ENCODE measurements at places on chromosomes 1 and 21.
A peak's percentile ranks its signal among the peaks of the same experiment; 100 is the strongest.

- no peak for DNase-seq
These were observed 62.5 kb downstream of the WDR64 start for GRCh38 chr1:241714321-241715218.

GRCh38 chr1:24362396-24362795 lies 43.2 kb downstream of the GRHL3 start:
- no peak for DNase-seq

DNA sequence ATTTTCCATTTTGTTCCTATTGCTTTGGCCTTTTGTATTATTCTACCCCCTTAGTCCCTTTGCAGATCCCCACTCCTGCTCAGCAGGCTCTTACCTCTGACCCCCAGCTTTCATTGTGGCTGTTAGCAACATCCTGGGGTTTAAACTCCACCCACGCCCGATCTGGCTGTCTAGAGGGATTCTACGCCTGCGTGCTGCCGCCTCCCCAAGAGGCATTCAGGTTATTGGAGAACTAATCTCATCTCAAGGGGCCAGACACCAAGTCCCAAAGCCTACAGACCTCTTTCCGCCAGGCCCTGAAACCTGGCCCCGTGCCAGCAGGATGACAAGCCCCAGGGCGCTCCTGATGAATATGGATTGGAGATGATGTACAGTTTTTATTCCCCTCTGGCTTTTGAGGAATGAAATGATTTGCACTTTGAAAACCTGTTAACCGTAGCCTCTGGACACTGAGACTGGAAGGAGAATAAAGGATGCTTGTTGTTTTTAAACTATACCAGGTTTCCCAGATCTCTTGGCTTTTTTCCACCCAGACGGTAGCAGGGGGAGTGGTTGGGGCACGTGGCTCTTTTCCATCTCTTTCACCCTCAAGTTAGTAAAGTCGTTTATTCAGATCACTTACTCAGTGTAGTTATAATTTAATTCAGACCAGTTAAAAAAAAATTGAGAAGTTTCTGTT lies 14.5 kb upstream of the IKBKE start:
- DNase-seq = peak; percentile 23

- no peak for DNase-seq
These were observed 328.5 kb downstream of the KIF26B start for GRCh38 chr1:245483247-245483646.

- no peak for DNase-seq
These were observed 161.0 kb downstream of the PLXNA2 start for GRCh38 chr1:208083016-208083714.

DNA sequence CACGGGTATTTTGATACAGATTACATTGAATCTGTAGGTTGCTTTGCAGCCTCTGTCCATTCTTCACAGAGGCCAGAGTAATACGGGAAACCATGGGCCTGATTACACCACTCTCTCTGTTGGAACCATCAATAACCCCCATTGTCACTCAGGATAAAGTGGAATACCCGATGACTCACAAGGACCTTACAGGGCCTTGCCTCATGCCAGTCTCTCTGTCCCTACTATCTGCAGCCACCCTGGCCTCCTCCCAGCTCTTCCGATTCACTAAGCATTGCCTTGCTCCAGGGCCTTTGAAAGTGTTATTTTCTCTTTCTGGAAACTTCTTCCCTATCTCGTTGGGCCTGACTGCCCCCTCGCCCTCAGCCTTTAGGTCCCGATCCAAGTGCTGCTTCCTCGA lies 61.7 kb downstream of the HMGB4 start:
- DNase-seq = no peak

DNA sequence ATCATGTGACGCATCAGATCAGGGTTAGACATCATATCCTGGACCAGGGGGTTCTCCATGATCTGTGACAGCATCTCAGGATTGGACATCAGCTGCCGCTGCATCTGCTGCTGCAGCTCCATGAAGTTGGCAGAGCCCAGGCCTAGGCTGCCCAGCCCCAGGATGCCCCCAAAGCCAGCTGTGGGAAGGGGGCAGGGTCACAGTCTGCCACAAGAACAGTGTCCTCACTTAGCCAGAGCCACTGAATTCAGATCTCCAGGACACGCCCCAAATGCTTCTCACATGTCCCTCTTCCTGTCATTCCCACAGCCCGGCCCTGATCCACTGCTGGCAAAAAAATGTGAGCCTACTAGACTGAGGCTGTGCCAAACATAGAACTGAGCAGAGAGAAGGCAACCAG lies 3.2 kb downstream of the UBQLN4 start:
- DNase-seq = no peak

GRCh38 chr1:212475151-212475550 lies 42.4 kb downstream of the NENF start:
- no peak for DNase-seq

DNA sequence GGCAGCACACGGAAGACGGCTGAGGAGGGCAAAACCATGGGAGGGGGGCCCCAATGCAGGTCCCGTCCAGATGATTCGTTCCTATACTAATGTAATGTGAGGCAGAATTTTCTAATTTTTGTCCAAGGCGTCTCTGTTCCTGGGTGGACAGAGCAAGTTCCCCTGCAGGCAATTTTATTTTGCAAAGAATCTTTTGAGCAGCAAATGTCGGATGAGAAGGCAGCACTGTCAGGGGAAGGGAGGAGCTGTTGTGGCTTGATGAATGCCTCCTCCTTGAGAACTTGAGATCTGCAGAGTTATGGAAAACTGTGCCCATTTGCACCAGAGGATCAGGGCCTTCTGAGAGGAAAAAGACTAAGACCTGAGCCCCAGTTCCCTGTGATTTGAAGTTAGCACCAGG lies 17.3 kb downstream of the SLC1A7 start:
- no peak for DNase-seq

DNA sequence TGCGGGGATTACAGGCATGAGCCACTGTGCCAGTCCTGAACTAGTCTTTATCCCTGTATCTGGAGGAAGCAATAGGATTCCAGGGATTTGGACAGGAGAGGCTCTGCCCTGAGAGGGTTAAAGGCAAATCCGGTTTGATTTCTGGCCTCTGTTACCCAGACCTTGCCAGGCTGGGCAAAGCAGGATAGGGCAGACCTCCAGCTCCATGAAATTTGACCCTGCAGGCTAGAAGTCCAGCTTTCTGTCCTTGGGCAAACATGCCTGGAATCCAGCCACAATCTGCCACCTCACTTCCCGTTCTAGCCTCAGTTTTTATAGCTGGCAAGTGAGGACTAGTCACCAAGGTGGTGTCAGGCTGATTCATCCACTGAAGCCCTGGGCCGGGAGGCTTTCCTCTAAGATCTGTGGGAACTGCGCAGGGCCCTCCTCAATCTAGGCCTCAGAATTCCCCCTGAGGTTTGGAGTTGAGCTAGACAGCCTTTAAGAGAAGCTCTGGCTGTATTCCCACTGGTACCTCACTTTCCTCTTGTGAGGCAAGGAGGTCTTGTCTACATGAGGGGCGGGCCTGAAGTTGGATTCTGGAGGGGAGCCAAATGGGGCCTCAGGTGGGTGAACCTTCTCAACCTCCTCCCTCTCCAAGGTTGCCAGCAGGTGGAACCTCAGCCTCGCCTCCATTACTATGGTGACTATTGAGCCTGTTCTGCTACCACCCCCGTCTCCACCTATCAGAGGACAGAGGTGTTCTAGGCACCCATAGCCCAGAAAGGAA lies 7.0 kb upstream of the P3R3URF start:
- peak; percentile 86 for DNase-seq

GRCh38 chr21:33839806-33840205 lies 75.8 kb downstream of the ATP5PO start:
- DNase-seq = no peak

DNA sequence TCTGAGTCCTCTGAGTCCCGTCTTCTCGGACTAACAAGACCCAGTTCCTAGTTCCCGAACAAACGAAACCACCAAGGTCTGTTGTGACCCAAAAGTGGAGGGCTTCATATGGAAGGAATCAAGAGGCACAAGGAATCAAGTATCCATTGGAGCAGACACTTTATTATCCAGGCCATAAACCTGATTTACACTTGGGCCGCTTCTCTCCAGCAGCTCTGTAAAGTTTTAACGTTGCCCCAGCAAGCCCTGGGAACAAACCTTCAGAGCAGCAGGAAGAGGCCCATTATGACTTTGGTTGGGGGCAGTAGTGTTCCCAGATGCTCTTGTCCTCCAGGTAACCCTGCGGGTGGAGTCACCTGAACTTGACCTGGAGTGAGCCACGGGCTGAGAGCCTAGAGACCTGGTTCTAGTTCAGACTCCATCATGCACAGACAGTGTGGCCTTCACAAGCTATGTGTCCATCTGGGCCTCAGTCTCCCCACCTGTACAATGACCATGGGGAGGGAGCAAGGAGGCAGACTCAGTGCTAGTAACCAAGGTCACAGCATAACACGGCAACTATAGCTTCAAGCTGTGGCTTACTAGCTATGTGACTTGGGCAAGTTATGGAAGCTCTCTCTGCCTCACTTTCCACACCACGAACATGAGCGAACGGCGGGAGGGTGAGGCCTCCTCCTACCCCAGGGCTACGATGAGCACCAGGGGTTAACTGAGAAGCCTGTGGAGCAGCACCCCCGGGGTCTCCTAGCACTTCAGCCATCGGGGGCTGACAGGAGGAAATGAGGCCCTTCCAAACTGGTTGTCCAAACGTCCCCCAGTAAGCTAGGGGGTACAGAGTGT lies 95.7 kb downstream of the GLIS1 start:
- no peak for DNase-seq

GRCh38 chr1:157700305-157700704 lies 264 bp downstream of the FCRL3 start:
- no peak for DNase-seq

DNA sequence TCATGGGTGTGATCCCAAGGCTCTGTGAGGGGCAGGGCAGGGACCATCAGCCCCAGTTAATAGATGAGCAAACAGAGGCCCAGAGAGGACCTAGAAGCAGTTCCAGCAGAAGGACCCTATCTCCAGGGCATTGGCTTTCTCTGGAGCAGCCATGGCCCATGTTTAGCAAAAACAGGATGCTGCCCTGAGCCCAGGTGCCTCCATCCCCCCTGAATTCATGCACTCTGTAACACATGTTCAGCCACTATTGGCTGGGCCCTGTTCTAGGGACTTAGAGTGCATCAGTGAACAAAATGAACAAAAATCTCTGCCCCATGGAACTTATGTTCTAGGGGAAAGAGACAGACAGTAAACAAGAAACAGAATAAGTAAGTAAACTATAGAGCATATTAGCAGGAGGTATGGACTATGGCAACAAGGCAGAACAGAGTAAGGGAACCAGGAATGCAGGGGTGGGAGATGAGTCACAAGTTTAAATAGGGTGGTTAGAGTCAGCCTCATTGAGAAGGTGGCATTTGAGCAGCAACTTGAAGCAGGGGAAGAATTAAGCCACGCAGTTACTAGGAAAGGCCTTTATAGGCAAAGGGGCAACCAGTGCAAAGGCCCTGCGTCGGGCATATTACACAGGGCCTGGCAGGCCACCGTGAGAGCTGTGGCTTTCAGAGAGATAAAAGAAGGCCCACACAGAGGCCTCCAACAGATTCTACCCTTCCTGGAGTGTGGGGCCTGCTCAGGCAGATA lies 185.9 kb upstream of the EDN2 start:
- DNase-seq = peak; percentile 86

GRCh38 chr1:229643996-229644745 lies 18.1 kb downstream of the URB2 start:
- no peak for DNase-seq

- no peak for DNase-seq
These were observed 9.0 kb upstream of the CGN start for GRCh38 chr1:151502035-151502700.

- no peak for DNase-seq
These were observed 12.2 kb upstream of the NEK2 start for GRCh38 chr1:211687462-211688215.

DNA sequence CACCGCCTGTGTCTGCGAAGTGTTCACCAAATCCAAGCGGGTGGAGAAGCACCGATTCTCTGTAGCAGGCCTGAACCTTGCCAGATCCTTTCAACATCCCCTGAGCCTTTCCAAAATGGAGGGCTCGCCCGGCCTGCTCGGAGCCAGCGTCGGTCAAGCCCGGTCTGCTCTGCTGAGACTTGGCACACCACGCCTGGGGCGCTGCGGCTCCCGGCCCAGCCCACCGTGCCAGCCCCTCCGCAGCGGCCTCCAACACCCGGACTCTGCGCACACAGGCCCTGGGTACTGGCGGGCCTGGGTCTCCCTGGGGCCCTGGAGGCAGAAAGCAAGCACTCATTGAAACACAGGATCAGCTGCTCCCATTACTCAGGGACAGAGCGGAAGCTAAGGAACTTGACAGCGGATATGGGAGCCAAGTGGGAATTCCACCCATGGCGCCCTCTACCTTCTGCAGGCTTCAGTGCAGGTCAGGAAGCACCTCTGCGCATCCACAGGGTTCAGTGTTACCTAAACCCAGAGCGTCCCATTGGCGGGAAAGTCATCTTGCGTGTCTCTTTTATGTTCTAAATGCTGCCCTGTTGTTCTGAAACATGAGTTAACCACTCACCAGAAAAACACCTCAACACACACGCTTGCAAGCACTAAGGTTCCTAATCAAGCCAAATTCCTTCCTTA lies 159.9 kb downstream of the ZBTB18 start:
- no peak for DNase-seq

DNA sequence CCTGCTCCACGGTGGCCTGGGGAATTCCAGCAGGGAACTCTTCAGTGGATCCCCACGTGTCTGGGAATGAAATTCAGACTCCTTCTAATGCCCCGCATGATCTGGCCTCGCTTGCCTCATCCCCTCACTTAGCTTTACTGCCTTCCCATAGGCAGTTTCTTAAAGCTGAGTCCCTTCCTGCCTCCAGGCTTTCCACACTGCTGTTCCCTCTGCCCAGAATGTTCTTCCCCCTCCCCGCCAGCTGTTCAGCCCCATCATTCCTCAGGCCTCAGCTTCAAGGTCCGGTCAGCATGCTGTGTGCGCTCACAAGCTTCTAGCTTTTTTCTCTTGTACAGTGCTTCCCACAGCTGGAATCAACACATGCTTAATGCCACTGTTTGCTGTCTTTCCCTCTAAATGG lies 54.9 kb upstream of the WASF2 start:
- no peak for DNase-seq

- peak; percentile 50 for DNase-seq
These were observed 63.4 kb downstream of the CD2 start for GRCh38 chr1:116817582-116818064.

DNA sequence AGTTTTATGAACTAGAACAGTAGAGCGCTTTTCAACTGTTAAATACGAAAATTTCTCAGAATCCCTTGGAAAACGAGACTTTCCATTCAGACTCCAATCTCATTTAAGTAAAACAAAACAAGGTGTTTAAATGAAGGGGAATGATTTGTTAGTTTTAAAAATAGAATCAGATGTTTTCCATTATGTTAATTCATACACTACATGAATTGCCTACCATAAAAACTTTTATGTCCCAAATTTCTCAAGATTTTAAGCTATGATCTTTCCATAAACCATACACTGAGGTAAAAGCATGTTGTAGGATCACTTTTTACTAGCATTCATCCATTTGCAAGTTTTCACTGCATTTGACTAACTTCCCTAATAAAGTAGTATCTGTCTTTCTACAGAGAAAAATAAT lies 180.3 kb upstream of the ZP4 start:
- DNase-seq = no peak

GRCh38 chr21:39003982-39004633 lies 179.1 kb downstream of the PSMG1 start:
- DNase-seq = no peak

GRCh38 chr1:34688006-34688741 lies 66.7 kb upstream of the GJB5 start:
- no peak for DNase-seq

All from fibroblast of skin of scalp (primary cell).